ENCODE measurements at places on chromosomes 16 and 17.

DNA sequence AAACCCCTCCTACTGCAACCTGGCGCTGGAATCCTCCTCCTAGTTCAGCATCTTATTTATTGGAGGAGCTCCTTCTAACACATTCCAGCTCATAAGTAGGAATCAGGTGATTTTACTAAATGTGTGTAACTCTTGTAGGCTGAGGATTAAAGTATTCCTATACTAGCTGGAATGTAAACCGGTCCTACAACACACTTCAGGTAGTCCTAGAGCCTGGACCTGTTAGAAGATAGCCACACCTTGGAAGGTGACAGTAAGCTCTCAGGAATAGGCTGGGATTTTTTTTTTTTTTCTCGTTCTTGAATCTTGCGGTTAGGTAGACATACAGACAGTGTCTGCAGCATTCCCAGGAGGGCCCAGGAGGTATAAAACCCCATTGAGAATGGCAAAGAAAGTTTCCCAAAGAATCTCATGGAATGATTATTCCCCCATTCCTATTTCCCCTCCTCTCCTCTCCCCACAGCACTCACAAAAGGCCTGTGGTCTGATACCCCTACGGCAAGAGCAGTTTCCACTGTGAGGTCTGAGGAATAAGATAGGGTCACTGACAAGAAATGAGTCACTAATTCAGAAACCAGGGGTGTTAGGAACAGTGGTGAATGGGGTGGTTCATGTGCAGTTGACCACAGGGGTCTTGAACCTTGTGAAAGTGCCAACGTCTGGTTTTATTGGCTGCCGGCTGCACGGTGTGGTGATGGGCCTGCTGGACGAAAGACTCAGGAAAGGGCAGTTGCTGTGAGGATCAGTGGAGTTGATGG, 267.1 kb downstream of the UTP18 start:
- no peak for DNase-seq

DNA sequence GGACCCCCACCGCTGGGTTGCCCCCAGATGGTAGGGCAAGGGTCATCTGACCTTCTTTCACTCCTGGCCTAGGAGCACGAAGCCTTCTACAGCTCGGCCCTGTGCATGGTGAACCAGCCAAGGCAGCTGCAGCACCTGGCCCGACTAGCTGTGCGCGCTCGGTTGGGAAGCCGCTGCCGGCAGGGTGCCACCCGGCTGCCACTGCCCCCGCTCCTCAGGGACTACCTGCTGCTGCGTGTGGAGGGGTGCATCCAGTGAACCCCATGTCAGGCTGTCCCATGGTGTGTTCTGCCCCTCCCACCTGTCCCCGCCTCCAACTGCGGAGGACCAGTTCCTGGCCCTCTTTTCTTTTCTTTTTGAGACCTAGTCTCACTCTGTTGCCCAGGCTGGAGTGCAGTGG, 7.6 kb downstream of the ASB16 start:
- DNase-seq: no peak

- no peak for DNase-seq
Measured at GRCh38 chr16:782258-782657, 5.9 kb downstream of the RPUSD1 start.

DNA sequence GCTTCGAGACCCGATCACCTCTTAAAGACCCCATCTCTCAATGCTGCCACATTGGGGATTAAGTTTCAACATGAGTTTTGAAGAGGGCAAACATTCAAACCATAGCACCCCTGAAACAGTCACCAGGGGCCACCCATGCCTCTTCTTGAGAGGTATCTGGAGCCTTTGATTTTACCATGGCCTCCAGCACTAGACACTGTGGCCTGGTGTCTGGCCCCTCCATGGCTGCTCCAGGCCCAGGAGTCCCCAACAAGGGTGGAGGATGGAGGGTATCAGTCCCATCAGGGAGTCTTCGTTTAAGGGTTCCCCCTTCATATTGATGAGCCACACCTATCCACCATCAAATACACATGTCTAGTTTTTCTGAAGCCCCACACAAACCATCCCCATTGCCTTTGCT, 66.5 kb upstream of the CDH5 start:
- DNase-seq: no peak

DNA sequence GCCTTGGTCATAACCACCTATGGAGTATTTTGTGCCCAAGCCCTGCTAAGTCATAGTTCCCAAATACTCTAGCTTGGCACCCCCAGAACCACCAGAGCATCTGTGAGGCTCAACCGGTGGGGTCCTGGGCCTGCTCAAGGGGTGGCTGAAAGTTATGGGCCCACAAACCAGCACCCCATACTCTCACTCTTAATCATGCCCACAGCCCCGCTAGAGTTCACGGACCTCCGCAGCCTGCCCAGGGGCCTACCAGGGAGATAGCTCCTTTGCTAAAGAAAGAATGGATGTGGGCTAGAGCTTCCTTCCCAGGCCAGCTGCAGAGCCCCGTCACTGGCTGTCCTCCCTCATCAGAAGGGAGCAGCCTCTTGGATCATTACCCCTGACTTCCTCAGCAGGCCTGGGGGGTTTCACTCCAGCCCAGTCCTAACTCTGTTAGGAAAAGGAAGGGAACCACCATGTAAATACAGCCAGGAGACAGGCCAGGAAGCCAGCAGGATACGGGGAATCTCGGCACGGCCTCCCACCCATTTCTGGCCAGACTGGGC, 1.4 kb downstream of the GIT1 start:
- DNase-seq: no peak

DNA sequence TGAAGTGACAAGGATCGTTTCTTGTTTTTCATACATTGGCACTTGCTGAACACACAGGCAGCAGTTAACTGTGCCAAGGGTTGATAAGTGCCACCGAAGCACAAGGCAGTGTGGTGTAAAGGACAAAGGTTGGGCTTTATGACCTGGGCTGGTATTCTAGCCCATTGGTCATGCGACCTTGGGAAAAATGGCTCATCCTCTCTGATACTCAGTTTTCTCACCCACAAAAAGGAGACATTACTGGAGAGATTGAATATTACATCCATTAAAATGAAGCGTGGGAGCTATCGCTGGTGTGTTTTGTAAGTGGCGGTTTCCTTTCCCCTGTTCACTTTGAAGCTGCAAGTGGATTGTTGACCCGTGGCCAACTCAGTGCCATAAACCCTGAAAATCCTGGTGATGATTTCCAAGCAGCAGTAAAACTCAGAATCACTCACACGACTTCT, 216.9 kb downstream of the HAPSTR1 start:
- no peak for DNase-seq

DNA sequence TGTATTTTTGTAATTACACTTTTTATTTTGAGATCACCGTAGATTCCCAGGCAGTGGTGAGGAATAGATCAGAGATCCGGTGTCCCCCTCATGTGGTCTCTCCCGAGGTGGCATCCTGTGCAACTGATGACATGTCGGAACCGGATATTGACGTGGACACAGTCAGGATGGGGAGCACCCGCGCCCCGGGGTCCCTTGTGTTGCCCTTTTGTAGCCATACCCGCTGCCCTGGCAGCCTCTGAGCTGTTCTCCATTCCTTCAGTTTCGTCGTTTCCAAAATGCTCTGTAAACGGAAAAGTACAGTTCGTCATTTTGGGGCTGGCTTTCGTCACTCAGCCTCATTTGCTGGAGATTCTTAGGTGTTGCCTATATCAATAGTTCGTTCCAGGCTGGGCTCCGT, 14.2 kb downstream of the JPH3 start:
- no peak for DNase-seq

GRCh38 chr16:86806838-86807351, 228.5 kb downstream of the FOXL1 start:
- peak; percentile 40 for DNase-seq

- DNase-seq: no peak
Measured at GRCh38 chr17:12035673-12036072, 15.0 kb downstream of the MAP2K4 start.

GRCh38 chr16:54862529-54862928, 68.1 kb upstream of the IRX5 start:
- no peak for DNase-seq

DNA sequence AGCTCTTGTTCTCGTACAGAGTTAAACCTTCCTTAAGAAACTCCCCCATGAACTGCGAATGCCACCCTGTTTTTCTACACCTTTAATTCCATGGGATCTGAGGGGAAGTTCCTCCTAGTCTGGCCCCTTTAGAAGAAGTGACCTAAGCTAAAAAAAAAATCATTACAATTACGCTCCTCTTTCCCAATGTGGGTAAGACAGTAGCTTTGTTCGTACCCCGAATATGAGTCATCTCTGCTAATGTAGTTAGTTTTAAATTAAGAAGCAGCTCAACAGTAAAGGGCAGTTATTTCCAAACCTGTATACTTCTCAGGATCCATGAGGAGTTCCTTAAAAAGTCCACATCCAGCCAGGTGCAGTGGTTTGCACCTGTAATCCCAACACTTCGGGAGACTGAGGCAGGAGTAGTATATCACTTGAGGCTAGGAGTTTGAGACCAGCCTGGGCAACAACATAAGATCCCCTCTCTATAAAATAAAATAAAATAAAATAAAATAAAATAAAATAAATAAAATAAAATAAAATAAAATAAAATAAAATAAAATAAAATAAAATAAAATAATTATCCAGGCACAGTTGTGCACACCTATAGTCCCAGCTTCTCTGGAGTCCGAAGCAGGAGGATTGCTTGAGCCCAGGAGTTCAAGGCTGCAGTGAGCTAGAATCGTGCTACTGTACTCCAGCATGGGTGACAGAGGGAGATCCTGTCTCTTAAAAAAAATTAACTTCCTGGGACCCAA, 26.1 kb downstream of the RCVRN start:
- peak; percentile 74 for DNase-seq

DNA sequence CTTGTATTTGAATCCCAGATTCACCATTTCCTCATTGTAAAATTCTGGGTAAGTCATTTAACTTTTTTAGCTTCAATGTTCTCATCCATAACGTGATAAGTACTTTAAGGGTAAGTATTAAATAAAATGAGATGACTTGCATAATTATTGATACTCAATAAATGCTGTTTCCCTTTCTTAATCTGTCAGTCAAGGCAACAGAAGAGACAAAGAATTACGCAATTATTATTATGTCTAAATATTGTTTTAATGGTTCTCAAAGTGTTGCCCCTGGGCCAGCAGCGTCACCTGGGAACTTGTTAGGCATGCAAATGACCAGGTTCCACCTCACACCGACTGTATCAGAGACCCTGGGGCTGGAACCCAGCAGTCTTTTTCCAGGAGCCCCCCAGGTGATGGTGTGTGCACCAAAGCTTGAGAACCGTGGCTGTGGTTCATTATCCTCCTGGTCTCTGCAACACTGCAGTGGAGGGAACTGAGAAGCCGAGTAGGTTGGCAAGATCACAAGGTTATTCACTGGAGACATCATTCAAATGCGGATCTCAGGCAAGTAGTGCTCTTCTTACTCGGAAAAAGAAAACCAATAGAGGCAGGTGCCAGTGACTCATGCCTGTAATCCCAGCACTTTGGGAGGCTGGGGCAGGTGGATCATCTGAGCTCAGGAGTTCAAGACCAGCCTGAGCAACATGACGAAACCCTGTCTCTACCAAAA, 43.5 kb downstream of the LYRM9 start:
- DNase-seq: no peak

GRCh38 chr16:66553223-66553622, 847 bp downstream of the CKLF start:
- DNase-seq: no peak

All from astrocyte (in vitro differentiated cells and primary cell).